ENCODE measurements at places on chromosomes 7 and 10.

DNA sequence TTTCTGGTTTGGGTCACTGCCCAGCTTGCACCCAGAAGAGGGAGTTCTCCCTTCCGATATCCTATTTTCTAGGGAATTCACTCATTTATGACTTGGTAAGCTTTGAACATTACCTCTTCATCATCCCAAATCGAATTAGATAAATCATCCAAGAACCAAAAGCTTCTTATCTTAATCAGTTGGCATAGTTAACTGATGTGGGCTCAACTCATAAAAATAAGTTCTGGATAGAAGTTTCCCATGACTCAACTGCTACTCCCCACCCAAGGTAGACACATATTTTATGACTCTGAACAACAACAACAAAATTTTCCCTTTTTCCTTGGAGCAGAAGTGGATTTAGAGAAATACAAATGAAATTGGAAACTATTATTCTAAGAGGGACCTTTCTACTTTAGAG, 102.9 kb upstream of the CCDC6 start:
- DNase-seq = no peak

- DNase-seq = no peak
Observed at GRCh38 chr7:142383841-142384492, 126.1 kb upstream of the PRSS58 start.

DNA sequence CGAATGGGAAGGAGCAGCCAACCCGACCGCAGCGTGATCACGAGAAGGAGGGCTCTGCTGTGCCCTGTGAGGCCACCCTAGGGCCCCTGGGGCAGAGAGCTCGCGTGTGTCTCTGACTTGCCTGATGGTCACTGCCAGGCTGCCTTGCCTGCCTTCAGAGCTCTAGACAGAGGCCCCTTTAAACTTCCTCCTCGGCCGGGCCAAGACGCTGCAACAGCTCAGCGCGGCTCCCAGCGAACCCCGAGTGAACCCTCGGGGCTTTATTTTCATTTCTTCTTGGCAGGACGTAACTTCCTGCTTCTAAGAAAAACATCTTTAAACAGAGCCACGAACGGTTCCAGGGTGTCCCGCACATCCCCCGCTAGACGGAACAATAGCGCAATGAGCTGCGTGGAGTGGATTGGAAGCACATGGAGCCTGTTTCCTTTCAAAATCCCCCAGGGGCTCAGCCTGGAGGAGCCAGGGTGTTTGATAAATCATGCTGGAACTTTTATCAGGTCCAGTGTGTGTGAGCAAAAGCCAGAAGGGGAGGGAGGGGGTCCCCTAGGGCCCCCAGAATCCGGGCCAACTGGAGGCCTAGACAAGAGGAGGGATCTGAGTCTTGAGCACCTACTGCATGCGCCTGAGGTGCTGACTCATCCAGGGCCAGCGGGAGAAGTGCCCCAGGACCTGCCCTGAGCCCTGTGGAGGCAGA, 134.1 kb upstream of the GDF10 start:
- no peak for DNase-seq

- DNase-seq = no peak
Observed at GRCh38 chr10:92757066-92757710, 67.4 kb downstream of the HHEX start.

- DNase-seq = no peak
Observed at GRCh38 chr10:24556750-24557742, 166.6 kb downstream of the ARHGAP21 start.

- DNase-seq = no peak
Observed at GRCh38 chr10:120600871-120601649, 144.0 kb downstream of the PLPP4 start.

DNA sequence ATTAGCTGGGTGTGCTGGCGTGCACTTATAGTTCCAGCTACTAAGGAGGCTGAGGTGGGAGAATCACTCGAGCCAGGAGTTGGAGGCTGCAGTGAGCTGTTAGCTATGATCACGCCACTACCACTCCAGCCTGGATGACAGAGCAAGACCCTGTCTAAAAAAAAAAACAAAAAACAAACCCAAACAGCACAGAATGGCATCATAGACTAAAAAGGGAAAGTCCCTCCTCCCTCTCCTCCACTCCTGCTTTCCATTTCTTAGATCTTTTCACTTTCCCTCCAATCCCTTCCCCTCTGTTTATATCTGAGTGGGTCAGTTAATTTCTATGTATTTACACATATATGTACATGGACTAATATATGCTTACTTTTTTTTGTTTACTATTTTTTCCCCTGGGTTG, 10.4 kb upstream of the PIP4K2A start:
- no peak for DNase-seq

DNA sequence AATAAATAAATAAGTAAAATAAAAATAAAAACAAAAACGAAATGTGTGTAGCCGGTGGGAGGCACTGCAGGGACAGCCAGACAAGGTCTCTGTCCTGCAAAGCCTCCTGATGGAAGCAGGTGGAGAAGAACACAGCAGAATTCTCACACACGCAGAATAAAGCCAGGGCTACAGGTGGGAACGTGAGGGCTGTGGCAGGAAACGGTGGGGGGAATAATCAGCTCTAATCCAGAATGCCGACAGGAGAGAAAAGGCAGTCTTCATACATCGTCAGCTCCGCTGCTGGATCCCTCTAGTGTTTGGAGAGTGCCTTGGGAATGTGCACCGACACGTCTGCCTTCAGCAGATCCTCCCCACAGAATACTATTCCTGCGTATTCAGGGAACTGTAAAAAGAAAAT, 6.8 kb upstream of the SNX8 start:
- no peak for DNase-seq

DNA sequence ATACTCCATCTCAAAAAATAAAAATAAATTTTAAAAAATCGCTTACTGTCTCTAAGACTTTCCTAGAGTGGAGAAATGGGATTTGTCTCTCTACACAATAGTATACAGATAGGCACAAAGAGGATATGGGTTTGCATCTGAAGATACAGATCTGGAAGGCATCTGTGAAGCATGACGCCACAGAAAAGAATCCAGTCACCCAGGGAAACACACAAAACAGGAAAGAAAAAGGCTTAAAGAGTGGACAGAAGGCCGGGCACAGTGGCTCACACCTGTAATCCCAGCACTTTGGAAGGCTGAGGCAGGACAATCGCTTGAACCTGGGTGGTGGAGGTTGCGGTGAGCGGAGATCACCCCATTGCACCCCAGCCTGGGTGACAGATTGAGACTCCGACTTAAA, 61.3 kb downstream of the SKIDA1 start:
- DNase-seq = no peak

GRCh38 chr7:100353685-100354330, 4.1 kb upstream of the PILRB start:
- no peak for DNase-seq

GRCh38 chr7:131538071-131538812, 18.2 kb downstream of the PODXL start:
- DNase-seq = no peak

GRCh38 chr7:32299133-32299702, 191.0 kb downstream of the LSM5 start:
- no peak for DNase-seq

GRCh38 chr10:127526161-127526560, 22.9 kb upstream of the NPS start:
- DNase-seq = no peak

- DNase-seq = no peak
Observed at GRCh38 chr7:76280408-76280807, 22.1 kb upstream of the HSPB1 start.

DNA sequence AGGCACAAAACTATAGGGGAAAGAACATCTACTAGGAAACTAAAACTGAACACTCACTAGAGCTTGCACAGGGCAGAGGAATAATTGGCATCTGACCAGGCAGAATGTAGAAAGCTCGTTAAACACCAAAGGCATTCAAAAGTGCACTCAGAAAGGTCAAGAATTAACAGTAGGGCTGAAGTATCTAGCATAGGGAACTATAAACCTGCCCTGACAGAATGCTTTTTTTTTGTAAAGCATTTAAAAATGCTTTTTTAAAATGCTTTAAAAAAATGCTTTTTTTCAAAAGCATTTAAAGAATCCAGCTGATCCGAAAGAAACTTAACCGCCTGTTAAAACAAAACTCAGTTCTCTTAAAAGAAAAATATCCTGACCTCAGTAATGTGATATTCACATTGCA, 74.6 kb upstream of the EGFR start:
- DNase-seq = no peak

DNA sequence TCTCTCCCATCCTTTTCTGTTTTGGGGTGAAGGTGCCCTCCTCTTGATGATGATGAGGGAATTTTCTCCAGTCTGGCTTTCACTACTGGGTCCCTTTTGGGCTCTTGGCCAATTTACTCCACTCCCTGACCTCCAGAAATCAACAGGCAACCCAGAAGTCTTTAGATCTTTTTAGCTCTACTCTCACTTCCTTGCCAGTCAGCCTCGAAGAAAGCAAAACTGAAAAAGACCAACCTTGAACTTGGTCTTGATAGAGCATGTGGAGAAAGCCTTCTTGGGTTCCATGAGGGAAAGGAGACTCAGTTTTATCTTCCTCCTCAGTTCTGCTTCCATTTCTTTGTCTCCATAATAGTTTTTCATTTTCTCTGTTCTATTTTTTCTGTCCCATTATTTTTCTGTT, 91.4 kb upstream of the NPVF start:
- no peak for DNase-seq

DNA sequence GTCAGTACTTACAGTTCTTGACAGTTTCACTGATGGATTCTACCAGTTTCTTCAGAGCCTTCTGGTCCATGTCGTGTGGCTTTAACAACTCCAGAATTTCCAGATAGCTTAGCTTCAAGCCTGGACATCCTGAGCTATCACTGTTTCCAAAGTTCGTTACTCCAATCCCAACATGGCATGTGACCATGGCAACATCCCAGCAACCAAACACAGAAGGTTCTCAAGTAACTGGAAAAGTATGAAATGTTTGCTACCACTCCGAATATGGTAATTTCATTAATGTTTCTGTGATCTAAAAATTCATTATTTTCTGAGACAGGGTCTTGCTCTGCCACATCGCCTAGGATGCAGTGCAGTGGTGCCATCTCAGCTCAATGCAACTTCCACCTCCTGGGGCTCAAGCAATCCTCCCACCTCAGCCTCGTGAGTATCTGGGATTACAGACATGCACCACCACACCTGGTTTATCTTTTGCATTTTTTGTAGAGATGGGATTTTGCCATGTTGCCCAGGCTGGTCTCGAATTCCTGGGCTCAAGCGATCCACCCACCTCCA, 29.3 kb downstream of the RBM48 start:
- DNase-seq = no peak

DNA sequence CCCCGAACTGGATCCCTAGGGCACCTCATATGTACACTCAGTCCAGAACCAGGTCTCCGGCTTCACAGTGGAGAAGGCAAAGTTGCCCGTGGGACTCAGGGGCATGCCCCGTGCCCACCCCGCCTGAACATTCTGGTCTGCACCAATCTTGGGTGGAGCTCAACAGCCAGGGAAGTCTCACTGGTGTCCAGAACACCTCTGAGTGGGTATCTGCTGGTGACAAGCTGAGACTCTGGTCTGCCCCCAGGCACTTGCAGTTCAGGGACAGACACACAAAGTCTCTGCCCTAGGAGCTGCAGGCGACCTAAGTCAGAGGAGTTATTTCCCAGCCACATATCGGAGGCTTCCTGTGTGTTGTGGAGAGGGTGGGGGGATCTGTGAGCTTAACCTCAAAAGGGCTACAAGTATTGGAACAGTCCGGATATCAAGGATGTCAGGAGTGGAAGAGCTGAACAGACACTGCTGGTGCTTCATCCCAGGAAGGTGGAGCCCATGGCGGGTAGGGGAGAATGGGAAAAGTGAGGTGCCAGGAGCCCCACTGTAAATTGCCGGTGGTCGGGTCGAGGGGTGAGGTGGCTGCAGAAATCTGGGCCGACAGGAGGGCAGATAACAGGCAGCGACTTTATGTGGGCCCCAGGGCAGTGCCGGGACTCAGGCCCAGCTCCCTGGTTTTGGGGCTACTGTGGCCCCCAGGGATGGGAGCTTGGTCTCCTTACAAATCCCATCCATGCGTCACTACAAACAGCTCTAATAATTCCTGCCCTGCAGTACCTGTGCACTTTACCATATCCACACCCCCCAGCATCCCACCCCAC, 8.6 kb upstream of the TLX1 start:
- DNase-seq = no peak

DNA sequence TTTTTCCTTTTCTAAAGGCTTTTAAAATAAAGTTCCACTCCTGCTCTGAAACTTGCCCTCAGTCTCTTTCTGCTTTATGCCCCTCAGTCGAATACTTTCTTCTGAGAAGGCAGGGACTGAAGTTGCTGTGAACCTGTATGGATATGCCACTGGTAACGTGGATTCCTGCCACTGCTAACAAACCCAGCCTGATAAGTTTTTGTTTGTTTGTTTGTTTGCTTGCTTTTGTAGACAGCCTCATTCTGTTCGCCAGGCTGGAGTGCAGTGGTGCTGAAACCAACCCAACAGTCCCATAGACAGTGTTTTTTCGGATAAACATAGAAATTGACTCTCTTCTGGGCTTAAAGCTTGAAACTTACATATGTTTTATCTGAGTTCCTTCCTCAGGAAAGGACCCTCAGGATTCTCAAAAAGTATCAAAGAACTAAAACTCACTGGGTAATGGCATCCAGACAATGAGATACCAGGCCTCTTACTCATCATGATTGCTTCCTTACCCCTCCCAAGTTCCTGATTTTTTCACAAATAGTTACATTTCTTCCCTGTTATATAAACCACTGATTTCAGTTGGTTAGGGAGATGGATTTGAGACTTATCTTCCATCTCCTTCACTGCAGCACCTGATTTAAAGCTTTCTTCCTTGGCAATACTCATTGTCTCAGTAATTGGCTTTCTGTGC, 273.6 kb downstream of the SDHAF3 start:
- DNase-seq = no peak

DNA sequence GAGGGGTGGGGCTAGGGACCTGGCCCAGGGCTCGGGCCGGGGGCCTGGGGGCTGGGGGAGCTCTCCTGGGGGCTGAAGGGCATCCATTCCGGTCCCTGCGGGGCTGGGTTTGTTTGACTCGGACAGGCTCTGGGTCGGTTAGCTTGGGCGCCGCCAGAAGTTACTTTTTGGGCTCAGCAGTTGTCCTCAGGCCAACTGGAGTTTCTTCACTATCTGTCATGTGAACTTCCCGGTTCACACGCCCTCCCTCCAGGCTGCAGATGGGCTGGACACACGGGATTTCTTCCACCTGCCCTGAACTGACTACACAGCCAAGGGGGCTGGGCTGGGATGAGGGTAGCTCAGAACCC, 3.8 kb downstream of the SLC4A2 start:
- DNase-seq = no peak

DNA sequence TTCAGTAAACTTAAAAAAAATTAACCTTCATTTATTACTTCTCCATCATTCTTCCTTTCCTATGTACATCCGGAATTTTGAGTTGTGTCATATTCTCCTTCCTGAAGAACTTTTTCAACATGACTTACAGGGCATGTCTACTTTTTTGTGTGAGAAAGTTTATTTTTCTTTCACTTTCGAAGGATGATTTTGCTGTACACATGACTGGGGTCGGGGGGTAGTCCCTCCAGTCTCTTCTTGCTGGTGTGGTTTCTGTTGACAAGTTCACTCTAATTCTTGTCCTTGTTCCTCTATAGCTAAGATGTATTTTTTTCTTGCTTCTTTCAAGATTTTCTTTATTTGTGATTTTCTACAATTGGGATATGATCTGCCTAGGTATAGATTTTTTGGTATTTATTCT, 55.8 kb downstream of the INPP5A start:
- DNase-seq = no peak
